ENCODE measurements at places on chromosomes 6 and 20.

DNA sequence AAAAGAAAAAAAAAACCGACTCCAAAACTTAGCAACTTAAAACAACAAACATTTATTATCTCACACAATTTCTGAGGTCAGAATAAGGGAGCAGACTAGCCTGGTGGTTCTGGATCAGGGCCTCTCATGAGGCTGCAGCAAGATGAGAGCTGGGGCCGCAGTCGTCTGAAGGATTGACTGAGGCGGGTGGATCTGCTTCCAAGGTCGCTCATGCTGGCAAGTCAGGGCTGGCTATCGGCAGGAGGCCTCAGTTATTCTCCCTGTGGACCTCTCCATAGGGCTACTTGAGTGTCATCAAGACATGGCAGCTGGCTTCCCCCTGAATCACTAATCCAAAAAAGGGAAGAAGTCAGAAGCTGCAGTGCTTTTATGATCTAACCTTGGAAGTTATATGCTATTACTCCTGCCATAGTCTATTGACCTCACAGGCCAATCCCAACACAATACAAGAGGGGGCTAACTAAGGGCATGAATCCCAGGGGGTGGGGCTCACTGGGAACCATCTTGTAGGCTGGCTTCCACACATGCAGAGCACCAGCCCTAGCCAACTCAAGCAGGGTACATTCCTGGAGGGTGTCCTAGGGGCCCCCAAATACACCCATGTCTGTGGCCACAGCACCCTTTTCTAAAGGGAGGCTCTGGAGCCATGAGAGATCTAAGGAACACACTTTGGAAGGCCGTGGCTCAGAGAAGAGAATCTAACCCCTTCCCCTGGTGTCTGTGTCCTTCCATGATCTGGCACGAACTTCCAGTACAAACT lies 11.3 kb downstream of the EBF4 start:
- no peak for DNase-seq

- DNase-seq: no peak
Measured at GRCh38 chr6:146861029-146861563, 262.3 kb downstream of the ADGB start.

GRCh38 chr20:38633577-38634093 lies 32.0 kb downstream of the ARHGAP40 start:
- no peak for DNase-seq

DNA sequence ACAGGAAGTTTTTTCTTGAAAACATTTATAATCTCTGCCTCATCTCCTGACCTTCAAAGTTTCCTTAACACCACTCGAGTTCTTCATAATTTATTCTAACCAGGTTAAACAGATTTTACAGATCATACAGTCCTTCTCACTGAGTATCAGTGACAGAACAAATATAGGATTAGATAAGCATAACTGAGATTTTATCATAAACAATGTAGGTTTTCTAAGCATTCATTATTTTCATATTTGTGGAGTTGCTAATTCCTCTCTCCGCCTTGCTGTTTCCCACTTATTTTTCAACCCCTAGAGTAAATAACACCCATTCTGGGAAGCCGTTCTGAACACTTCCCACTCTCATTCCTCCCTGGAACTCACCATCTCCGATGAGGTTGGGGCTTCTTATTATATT lies 229.9 kb downstream of the HACE1 start:
- DNase-seq: no peak

DNA sequence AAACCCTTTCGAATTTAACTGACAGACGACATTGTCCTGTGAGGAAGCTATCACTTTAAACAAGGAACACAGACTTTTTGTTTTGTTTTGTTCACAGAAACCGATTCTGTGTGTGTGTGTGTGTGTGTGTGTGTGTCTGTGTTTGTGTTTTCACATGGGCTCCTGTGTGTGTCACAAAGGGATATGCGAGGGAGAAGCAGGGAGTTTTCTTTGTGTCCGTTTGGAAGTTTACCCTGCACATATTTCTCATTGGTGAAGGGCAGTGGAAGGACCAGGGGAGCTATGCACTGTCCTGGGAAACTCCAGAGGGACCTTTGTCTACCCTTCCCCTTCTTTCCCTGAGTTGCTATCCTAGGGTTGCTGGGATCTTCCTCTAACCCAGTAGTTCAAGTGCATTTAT lies 17.7 kb downstream of the POM121L2 start:
- DNase-seq: no peak

GRCh38 chr6:129498950-129499842 lies 210.8 kb downstream of the ARHGAP18 start:
- no peak for DNase-seq

GRCh38 chr6:169263374-169263773 lies 9.7 kb upstream of the THBS2 start:
- no peak for DNase-seq

- DNase-seq: no peak
Measured at GRCh38 chr6:133097208-133097607, 143.9 kb upstream of the EYA4 start.

- DNase-seq: no peak
Measured at GRCh38 chr6:77715588-77715987, 62.7 kb downstream of the MEI4 start.

- no peak for DNase-seq
Measured at GRCh38 chr20:40966103-40966502, 62.5 kb upstream of the TOP1 start.

DNA sequence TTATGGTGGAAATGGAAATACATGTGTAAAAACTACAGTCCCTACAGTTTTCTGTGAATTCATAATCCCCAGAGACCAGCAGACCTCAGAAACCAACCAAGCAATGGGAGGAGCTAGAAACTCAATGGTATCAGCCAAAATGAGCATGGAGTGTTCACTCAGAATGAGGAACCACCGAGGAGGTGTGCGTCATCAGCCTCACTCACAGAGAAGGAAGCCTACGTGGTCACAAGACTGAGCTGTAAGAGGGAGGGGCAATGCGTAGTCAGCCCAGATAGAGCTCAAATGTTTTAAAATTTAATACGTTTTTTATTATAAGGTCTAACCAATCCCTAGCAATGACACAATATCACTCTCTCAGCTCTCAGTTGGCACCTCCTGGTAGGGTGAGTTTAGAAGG lies 17.4 kb downstream of the MYLK4 start:
- DNase-seq: no peak

DNA sequence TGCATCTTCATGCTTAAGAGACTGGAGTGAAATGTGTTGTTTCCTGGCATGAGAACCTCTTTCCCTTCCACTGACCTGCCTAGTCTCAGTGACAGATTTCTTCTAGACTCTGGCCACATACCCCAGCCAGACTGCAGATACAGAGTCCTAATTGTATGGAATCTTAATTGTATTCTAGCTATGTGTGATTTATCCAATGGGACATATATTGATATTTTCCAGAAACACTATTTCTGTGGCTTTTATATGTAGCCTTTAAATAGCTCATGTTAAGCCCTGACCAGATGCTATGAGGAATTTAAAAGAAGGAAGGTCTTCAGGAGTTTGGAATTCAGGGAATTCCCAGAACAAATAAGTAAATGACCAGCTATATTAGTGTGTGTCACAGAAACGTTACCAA lies 99.0 kb downstream of the FIG4 start:
- DNase-seq: no peak

GRCh38 chr20:33685328-33686099 lies 671 bp downstream of the E2F1 start:
- DNase-seq: no peak

- no peak for DNase-seq
Measured at GRCh38 chr6:114108119-114109002, 137.4 kb upstream of the HDAC2 start.

- no peak for DNase-seq
Measured at GRCh38 chr20:13276945-13277541, 56.0 kb downstream of the ISM1 start.

DNA sequence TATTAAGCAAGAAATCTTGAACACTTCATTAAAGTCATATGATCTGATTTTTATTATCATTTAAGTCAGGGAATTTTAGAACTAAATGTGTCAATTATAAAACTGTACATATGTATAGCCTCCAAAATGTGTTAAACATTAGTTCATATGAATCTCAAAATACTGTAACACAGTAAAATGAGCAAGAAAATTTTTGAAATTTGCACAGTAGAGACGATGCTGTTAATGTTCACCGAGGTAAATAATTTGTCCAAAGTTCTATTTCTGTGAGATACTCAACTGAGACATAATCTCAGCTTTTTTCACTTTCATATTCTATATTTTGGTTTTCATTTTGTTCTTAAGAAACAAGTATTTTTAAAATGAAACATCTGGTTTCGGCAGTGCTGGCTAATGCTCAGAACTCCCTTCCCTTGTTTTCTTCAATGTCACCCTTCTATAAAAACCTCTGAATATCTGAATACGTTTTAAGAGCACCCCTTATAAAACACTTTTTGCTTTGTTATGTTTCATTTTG lies 353.1 kb downstream of the LAMA2 start:
- no peak for DNase-seq

DNA sequence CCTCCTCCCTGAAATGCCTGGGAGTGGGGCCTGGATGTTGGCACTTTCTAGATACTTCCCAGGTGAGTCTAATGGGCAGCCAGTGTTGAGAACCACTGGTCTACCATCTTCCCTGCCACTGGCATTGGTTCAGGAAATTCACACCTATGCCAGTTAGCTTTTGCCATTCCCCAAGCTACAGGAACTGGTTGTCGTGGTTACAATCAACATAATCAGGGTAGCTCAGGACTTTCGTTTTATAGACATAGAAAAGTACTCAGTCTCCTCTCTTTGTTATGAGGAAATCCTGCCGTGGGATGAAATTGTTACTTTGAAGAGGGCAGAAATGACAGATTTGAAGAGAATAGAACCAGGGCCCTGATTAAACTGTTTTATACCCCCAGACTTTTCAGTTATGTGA lies 127.9 kb upstream of the FOXO3 start:
- DNase-seq: no peak

- no peak for DNase-seq
Measured at GRCh38 chr6:148598724-148599123, 148.1 kb upstream of the UST start.

Measured in cerebellar nuclear complex (tissue), 1 donor.